ENCODE measurements at places on chromosomes 4 and X.

DNA sequence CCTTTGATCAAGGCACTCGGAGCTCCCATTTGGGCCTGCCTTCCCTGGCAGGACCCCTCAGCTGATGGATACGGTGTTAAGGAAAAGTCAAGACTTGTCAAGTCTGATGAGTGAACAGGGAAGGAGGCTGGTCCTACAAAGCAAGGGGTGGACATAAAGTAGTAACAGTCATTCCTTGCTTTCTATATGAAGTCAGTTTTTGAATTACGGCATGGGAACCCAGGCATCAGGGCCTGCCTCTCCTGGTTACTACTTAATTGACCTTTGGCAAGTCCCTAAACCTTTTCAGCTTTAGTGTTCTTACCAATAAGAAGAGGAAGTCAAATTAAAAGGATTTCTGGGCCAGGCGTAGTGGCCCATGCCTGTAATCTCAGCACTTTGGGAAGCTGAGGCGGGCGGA is 7.0 kb downstream of the CHST7 start:
- ATAC-seq, result no peak

DNA sequence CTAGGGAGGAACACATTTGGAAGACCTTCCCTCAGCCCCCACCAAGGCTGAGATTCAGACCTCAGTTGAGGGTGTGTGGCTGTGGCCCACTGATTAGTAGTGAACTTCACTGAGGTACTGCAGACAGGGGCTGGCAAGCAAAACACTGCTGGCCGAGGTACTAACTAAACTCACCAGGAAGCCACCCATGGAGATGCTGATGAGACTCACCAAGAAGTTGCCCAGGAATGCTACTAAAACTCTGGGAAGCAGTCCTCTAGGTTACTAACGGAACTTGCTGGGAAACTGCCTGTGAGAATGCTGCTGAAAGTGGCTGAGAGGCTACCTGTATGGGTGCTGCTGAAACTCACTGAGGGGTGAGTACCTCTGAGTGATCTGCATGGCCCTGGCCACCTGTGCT is 372.4 kb upstream of the RPS6KA3 start:
- ATAC-seq, result no peak

GRCh38 chr4:79935274-79935673 is 137.8 kb downstream of the ANTXR2 start:
- no peak for ATAC-seq

- no peak for ATAC-seq
Measured at GRCh38 chr4:20311856-20312255, 60.2 kb downstream of the SLIT2 start.

DNA sequence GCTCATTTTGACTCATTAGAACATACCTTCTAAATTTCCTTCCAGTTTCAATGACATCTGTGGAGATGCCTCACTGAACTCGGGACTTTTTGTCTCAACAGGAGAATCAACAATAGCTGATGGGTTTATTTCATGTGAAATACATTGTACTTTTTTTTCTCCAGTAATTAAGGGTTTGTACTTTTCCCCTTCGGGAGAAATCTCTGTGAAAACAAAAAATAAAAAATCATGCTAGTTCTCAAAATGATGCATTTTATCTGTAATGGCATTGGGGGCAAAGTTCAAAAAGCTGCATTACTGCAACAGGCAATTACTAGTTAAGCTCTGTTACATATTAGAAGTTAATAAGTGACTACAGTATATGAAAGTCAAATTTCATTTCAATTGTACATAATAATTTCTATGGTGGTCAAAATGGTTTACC is 167.3 kb upstream of the SH3RF1 start:
- no peak for ATAC-seq

GRCh38 chr4:39427520-39428114 is 20.9 kb downstream of the KLB start:
- ATAC-seq, result no peak

DNA sequence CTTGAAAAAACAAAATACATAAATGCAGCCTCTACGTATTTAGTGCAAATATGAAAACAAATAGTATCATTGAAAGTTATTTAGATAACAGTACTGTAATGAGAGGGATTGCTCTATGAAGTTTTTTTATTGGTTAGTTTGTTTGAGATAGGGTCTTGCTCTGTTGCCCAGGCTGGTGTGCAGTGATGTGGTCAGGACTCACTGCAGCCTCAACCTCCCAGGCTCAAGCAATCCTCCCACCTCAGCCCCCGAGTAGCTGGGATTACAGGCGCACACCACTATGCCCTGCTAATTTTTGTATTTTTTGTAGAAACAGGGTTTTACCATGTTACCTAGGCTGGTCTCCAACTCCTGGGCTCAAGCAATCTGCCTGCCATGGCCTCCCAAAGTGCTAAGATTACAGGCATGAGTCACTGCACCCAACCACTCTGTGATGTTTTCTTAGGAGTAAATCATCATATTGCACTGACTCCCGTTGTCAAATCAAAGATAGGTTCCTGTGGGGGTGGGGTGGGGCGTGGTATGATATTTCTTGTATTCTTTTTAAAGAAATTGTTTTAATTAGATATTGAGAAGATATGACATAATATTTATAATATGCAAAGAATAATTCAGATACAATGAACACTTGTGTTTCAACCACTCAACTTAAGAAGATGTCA is 75.8 kb downstream of the ATG4A start:
- no peak for ATAC-seq

DNA sequence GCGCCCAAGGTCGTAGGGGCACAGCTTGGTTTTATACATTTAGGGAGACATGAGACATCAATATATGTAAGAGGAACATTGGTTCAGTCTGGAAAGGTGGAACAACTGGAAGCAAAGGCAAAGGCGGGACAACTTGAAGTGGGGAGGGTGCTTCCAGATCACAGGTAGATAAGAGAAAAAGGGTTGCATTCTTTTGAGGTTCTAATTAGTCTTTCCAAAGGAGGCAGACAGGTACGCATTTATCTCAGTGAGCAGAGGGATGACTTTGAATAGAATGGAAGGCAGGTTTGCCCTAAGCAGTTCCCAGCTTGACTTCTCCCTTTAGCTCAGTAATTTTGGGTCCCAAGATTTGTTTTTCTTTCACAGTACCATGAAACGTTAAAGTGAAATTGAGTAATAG is 223.2 kb downstream of the FAM47A start:
- no peak for ATAC-seq

DNA sequence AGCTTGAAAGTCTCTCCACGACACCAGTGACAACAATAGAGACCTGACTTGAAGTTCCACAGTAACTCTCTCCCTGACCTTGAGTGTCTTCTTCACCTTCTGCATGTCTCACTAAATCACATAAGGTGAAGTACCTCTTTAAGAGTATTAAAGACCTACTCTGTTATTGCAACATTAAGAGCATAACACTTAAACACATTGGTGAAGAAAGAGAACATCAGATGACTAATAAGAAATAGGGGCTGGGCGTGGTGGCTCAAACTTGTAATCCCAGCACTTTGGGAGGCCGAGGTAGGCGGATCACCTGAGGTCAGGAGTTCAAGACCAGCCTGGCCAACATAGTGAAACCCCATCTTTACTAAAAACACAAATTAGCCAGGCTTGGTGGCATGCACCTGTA is 33.9 kb upstream of the MAPK10 start:
- no peak for ATAC-seq

DNA sequence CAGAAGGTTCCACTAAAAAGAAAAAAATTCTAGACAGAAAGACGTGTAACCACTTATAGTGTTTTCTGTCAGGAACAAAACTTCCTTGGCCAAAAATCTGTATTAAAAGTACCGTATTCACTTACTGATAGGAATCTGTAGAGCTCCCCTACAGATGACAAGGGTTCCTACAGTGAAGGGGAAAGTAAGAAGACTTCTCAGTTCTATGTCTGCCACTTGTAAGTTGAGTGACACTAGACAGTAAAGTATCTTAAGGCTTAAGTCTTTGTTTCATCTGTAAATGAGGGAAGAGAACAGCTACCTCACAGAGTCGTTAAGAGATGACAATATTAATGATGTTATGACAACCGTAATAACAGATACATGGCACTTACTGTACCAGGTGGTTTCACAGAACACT is 3.3 kb downstream of the COQ2 start:
- ATAC-seq, result no peak

- ATAC-seq, result no peak
Measured at GRCh38 chr4:146346276-146346675, 131.9 kb downstream of the REELD1 start.

- ATAC-seq, result no peak
Measured at GRCh38 chrX:13372203-13372980, 52.5 kb upstream of the ATXN3L start.

GRCh38 chrX:30589146-30589888 is 11.8 kb upstream of the TASL start:
- no peak for ATAC-seq

- no peak for ATAC-seq
Measured at GRCh38 chr4:65600656-65601055, 69.6 kb downstream of the EPHA5 start.

- ATAC-seq, result no peak
Measured at GRCh38 chr4:133968174-133968573, 233.4 kb downstream of the PABPC4L start.

DNA sequence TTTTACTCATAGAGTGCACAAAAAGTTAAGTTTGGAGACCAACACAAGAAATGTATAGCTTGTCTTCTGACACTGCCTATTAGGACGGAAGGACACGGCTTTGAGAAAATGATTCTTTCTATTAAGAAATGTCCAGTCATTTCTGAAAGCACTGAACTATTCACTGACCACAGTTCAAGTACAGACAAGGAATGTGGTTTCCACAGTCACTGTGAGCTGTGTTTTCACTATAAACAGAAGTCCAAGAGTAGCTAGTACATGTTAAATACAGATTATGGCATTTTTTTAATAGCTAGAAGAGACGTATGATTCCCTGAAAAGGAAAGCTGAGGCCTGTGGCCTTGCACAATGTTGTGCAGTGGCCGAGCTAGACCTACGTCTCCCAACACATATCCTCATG is 115.1 kb upstream of the GPM6A start:
- no peak for ATAC-seq

GRCh38 chr4:173535957-173536356 is 5.9 kb upstream of the HAND2 start:
- ATAC-seq, result no peak

Data from activated CD4-positive, CD25-positive, alpha-beta regulatory T cell treated with anti-CD3 and anti-CD28 coated beads, Interleukin-2, amount 50 U/mL, for 24 hours (primary cell).